ENCODE measurements at places on chromosomes 11 and 22. TPM values are rescaled to one million over a fixed set of nuclear protein-coding genes. Genes with fewer than 3 reads are reported as not detected.

GRCh38 chr22:19118329-19118880 lies 3.8 kb downstream of the DGCR2 start:
- H3K27me3 ChIP-seq: no peaks in the 10 kb centered on the region
- H3K36me3 ChIP-seq: no peaks in the 10 kb centered on the region
- H3K4me1 ChIP-seq: peaks cover 35% of the 10 kb centered on the region
- H3K4me3 ChIP-seq: no peak overlapping the region

DNA sequence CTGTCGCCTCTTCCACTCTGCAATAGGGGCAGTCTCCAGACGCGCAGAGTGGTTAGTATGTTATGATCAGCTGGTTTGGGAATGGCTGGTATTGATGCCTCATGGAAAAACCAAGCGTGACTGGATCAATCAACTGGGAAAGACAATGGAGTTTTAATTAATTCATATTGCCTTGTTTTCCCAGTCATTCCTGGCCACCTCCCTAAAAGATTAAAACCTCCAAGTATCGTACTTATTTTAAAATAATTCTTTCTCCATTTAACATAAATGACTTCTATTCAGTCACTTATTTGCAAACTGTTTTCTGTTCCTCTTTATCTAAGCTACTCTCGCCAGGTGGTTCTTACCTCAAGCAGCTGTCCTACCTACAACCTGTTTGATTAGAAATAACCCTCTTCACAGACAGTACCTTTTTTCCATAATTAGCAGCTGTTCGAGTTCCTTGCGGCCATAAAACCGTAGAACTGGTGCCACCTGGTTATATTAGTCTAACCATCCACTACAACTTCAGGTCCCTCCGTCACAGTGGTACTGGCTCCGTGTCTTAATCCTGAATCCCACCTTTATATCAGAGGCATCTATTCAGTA lies 898 bp downstream of the ZNF215 start:
- peak overlapping the region; percentile 59 for H3K4me3 ChIP-seq
- H3K27me3 ChIP-seq: no peaks in the 10 kb centered on the region
- H3K36me3 ChIP-seq: no peaks in the 10 kb centered on the region
- H3K27ac ChIP-seq: peak overlapping the region; percentile 58
- DNase-seq: no peak

DNA sequence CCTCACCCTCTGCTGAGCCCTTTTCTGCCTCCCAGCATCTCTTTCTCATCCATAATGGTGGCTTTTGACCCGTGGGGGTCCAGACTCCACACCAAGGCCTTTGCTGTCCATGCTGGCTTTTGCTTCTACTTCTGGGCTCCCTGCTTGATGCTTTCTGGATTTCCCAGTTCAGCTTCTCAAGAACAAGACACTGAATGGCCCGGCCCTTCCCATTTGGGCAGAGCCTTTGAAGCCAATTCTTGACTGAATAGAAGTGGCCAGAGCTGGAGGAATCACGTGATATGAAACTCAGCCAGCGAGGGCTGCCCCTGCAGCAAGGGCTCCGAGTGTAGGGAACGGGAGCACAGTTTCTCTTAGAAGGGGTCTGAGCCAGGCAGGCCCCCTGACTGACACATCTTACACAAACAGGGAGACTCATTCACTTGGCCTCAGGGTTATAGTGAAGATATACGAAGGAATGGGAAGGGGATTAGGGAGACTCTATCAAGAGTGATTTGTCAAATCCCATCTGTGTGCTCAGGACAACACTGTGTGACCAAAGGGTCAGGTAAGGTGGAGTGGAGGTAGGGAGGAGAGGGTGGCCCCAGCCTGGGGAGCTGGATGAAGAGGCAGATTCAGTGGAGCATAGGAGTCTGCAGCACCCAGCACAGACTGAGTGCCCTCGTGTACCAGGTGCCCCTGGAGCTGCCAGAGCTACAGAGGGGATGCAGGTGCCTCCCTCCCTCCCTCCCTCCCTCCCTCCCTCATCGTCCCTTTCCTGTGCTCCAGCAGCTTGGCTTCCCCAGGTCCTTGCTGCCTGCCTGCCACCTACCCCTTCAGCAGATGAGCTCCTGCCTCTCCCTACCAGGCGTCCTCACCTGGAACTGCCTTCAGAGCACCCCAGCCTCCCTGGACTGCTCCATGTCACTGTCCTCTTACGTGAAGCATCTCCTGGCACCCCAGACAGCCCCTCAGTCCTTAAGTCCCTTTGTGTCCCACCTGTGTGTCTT lies 106.0 kb downstream of the TRIM29 start:
- H3K4me1 ChIP-seq: no peaks in the 10 kb centered on the region
- H3K27me3 ChIP-seq: no peaks in the 10 kb centered on the region
- no peak for DNase-seq
- no peak overlapping the region for H3K4me3 ChIP-seq
- H3K27ac ChIP-seq: no peak overlapping the region

DNA sequence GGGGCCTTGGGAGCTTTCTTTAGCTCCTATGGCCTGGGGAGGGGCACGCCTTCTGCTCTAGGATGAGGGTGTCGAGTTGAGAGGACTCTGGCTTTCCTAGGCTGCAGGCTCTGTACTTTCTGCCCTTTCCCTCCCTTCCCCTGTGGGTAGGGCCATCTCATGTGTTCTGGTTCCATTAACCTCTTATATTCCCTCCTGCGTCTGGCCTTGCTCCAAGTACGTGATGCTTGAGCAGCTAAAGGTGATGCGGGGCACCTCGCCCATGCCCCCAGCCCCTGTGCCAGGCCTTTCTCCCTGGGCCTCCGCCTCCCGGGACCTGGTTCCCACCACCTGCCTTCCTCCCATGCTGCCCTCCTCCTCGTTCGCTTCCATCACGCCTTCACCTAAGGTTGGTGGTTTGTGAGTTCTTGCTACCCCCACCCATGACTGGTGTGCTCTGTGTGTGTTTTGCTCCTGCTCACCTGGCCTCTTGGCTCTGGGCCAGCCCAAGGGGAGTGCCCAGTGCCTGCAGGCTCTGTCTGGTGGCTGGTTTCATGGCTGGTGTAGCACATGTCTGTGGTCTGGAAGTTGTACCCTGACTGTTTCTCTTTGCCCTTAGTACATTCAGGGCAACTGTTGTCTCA lies 34.1 kb downstream of the PHLDB1 start:
- DNase-seq: no peak
- H3K4me3 ChIP-seq: no peak overlapping the region
- H3K36me3 ChIP-seq: no peaks in the 10 kb centered on the region

GRCh38 chr22:45124176-45124847 lies 39.4 kb upstream of the NUP50 start:
- H3K27ac ChIP-seq: no peak overlapping the region
- H3K27me3 ChIP-seq: no peaks in the 10 kb centered on the region
- DNase-seq: no peak
- no peaks in the 10 kb centered on the region for H3K36me3 ChIP-seq

DNA sequence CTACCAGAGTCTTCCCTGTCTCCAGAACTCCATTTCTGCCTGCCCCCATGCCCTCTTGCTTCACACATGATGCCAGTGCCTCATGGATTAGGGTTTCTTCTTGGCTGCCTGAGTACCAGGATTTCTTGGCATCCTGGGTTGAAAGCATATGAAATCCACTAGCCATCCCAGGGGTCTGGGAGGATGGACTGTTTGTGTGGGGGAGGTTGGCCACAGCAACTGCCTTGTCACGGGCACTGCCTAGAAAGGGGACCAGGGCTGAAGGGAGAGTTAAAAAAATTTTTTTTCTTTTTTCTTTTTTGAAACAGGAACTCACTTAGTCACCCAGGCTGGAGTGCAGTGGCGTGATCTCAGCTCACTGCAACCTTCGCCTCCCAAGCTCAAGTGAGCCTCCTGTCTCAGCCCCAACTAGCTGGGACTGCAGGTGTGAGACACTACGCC lies 4.2 kb downstream of the USP35 start:
- no peak overlapping the region for H3K4me3 ChIP-seq
- H3K27ac ChIP-seq: no peak overlapping the region
- no peaks in the 10 kb centered on the region for H3K27me3 ChIP-seq
- no peaks in the 10 kb centered on the region for H3K36me3 ChIP-seq
- DNase-seq: no peak

GRCh38 chr11:73797457-73797856 lies 9.8 kb downstream of the MRPL48 start:
- no peak for DNase-seq
- H3K36me3 ChIP-seq: no peaks in the 10 kb centered on the region
- H3K4me3 ChIP-seq: no peak overlapping the region
- no peak overlapping the region for H3K27ac ChIP-seq
- H3K27me3 ChIP-seq: no peaks in the 10 kb centered on the region

DNA sequence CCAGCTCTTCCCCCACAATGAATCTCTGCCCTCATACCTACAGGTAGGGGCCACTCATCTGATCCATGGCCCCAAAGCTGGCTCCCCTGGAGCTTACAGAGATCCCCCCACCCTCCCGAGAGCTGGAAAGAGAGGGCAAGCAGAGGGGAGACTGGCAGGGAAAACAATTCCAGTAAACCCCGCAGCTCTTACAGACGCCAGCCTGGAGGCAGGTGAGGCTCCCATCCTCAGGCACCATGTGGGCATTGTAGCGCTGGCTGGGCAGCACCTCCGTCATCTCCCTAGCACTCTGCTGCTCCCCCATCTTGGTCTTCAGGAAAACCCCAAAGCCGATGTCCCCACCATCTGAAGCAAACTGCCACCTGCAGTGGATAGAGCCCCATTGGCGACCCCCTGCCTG lies 14.1 kb downstream of the SEC14L4 start:
- H3K27me3 ChIP-seq: no peaks in the 10 kb centered on the region
- H3K4me3 ChIP-seq: no peak overlapping the region
- no peak overlapping the region for H3K27ac ChIP-seq

GRCh38 chr11:122451911-122452310 lies 203.6 kb upstream of the UBASH3B start:
- H3K27ac ChIP-seq: no peak overlapping the region
- H3K4me3 ChIP-seq: no peak overlapping the region
- no peaks in the 10 kb centered on the region for H3K27me3 ChIP-seq
- H3K36me3 ChIP-seq: no peaks in the 10 kb centered on the region
- no peaks in the 10 kb centered on the region for H3K4me1 ChIP-seq

Gene HBB
- 49.8 TPM for total RNA-seq

Gene MRGPRF
- total RNA-seq: 65.7 TPM

Gene NNMT
- 362 TPM for total RNA-seq

Gene SHANK3
- 101 TPM for total RNA-seq
